Activated T-cell treated with anti-CD3 and anti-CD28 coated beads for 4 hours (primary cell): ENCODE measurements at places on chromosomes 2 and 18.

GRCh38 chr2:121944072-121944831 is 188.8 kb downstream of the TSN start:
- no peak for DNase-seq

- no peak for DNase-seq
Measured at GRCh38 chr2:134453476-134453875, 199.6 kb downstream of the MGAT5 start.

DNA sequence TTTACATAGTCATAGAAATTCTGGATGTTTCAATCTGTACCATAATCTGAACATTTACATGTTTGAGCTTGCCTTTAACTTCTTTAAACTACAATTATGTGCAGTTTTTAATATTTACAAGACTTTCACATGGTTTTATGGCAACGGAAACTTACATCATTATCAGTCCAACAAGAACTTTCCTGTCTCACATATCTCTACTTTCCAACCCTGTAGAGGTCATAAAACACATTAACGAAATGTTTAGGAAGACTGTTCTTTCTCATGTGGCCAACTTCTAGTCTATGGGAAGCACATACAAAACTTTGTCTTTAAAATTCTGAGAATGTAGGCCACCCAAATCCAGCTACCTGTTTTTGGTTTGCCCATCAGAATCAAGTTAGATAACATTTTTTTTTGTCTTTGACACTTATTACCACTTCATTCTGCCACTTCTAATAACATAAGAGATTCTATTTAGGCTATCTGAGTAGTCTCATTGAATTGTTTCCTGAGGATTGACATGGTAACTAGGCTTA is 693.2 kb downstream of the KCNJ3 start:
- no peak for DNase-seq

DNA sequence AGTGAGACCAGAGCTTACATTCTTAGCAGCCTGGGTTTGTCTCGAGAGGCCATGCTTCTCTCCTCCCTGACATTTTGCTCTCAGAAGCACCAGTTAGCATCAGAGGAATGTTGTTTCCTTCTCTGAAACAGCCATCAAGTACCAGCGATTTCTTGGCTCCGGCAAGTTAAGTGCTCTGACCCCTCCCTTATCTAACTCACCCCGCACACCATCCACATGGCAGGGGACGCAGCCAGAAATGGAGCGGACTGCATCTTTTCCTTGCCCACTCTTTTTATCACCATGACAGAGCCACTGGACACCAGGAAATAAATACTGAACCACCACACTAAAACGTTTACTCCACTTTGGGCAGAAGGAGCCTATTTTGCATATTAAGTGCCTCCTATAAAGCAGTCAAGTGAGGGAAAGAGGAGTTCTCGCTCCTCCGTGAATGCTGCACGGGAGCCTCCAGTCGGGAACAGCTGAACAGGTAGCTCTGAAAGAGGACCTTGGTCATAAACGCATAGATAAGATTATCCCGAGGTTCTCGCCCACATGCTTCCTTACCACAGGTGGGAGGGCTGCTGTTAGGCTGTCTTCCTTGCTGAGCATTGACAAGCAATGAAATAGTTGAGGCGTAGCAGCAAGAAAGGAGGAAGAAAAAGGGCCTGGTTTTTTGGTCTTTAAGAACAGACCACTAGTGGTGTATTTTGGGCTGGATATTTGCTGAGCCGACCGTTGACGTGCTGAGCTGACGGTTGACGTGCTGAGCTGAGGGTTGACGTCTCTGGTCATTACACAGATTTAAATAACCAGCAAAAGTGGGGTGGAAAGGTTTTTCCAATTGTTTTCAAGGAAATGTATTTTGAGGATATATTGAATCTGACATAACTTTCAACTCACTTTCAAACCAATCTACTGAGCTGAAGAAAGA is 71.4 kb upstream of the ITGB6 start:
- DNase-seq, result no peak

GRCh38 chr2:25308599-25308998 is 33.1 kb downstream of the DNMT3A start:
- no peak for DNase-seq

GRCh38 chr2:26352892-26353291 is 6.3 kb upstream of the ADGRF3 start:
- DNase-seq, result peak; percentile 26

DNA sequence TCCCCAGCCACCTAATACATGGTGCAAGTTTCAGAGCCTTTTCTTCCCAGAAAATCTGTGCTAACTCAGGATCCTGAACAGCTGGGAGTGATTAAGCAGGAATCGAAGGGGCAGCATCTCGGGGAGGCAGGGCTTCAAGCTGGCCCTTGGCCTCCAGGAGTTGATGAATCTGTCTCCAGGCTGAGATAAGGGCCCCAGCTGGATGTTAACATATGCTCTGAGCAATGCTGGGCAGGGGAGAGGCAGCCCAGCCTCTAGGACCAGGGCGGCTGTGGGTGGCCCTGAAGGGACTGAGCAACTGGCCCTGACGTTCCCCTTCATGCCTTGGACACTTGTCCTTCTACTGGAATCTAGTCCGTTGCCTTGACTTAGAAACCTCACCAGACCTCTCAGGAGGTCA is 84.1 kb upstream of the EPC2 start:
- no peak for DNase-seq

- no peak for DNase-seq
Measured at GRCh38 chr2:172169611-172170010, 66.9 kb upstream of the DLX2 start.
